ENCODE measurements at places on chromosomes 7 and 10. TPM values are rescaled to one million over a fixed set of nuclear protein-coding genes. Genes with fewer than 3 reads are reported as not detected.
A peak's percentile ranks its signal among the peaks of the same experiment; 100 is the strongest.

- DNase-seq = peak; percentile 53
Measured at GRCh38 chr10:14536241-14537213, 205.8 kb upstream of the FRMD4A start.

GRCh38 chr7:131042269-131043160 is 285.2 kb upstream of the MKLN1 start:
- no peak for DNase-seq

DNA sequence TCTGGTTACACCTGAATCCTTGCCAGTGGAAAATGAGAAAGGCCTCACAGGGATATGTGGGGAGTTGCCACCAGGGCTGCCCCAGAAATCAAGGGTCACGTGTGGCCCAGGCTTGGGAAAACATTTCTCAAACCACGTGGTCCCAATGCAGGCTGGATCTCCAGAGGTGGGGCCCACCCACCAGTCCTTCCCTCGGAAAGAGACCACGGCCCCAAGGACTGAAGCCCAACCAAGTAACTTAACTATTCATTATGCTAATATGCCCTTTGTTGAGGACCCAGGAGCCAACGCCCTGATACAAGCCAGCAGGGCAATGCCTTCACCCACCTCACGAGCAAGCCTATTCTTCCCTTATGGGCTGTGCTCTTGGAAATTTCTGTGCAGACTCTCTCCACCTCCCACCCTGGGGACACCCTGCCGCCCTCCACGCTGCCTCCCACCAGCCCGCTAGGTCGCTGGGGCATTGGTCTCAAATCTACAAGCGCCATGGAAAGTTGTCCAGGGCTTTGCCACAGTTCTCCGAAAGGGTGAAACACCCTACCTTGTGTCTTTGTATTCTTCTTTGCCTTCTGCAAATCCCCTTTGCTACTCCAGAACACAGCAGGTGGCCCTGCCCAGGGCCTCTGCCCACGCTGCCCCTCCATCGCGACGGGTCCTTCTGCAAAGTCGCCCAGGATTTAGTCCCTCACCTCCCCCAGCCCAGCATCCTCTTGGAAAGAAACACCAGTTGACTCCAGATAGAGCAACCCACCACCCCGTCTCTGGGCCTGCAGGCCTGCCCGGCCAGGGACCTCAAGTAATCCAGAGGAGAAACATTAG is 8.8 kb downstream of the TNS3 start:
- DNase-seq = no peak

DNA sequence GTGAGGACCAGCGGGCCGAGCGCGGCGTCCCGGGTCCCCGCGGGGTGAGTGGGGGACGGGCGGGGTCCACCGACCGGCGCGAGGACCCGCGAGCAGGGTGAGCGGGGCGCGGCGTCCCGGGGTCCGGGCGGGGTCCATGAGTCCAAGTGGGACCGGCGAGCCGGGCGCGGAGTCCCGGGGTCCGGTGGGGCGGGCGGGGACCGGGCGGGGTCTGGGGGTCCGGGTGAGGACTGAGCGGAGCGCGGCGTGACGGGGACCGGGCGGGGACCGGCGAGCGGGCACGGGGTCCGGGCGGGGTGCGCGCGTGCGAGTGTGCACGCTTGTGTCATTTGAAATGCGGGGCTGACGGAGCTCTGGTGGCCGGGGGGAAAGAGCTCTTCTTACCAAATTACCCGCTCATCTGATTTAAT is 765 bp downstream of the CELF2 start:
- no peak for DNase-seq

DNA sequence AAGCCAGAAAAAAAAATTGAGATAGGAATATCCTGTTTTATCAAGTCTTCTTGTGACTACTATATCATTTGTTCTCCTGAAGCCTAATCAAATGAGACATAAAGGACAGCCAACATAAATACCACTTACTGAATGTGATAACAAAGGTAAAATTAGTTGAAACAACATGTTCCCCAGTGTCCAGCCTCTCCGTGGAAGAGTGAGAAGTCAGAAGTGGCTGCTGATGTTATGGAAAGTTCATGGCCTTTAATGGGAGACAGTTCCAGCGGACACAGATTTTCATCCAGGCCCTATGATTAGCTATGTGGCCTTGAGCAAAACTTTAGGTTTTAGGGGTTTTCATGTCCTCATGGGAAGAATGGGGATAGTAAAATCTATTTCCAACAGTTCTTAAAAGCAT is 724.3 kb downstream of the SUGCT start:
- no peak for DNase-seq

GRCh38 chr7:171912-172515 is 20.4 kb upstream of the FAM20C start:
- DNase-seq = no peak

Gene PRSS37
- not detected for total RNA-seq
